ENCODE measurements at places on chromosomes 12 and 14.

DNA sequence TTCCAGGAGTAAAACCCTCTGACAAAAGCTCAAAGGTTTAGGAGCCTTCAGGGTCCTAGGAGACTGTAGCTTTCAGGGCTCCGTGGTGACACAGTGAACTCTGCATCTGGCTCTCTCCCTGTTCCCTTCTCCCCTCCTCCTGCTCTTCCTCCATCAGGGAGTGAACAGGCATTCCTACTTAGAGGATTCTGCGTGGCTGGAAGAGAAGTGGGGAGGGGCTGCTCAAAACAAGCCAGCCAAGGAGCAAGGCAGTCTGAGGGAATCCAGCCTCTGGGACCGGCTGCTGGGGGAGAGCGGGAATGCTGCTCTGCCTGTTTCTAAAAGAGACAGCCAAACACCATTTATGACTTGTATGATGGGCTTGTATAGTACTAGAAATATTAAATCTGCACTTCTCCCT lies 49.5 kb downstream of the RBMS2 start:
- DNase-seq: no peak

- DNase-seq: no peak
Measured at GRCh38 chr12:120725151-120725658, 421 bp upstream of the ACADS start.

- DNase-seq: no peak
Measured at GRCh38 chr12:114504311-114504710, 98.4 kb upstream of the TBX5 start.

- DNase-seq: no peak
Measured at GRCh38 chr14:58944343-58944967, 244.0 kb upstream of the DAAM1 start.

DNA sequence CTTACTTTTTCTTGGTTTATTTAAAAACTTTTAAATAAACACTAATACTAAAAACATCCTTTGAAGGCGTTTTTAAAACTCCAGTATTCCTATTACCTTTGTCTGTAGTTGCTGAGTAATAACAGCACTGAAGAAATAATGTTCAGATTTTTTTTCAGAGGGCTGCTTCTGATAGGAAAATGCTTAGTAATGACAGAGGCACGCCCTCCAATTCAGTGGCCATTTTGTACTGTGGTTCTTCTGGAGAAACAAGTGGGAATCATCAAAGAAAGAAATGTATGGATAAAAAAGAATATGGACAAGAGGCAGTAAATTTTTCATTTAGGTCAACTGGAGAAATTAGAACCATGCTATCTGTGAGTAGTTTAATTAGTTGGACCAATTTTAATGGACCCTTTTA lies 13.6 kb downstream of the VEZT start:
- DNase-seq: no peak

DNA sequence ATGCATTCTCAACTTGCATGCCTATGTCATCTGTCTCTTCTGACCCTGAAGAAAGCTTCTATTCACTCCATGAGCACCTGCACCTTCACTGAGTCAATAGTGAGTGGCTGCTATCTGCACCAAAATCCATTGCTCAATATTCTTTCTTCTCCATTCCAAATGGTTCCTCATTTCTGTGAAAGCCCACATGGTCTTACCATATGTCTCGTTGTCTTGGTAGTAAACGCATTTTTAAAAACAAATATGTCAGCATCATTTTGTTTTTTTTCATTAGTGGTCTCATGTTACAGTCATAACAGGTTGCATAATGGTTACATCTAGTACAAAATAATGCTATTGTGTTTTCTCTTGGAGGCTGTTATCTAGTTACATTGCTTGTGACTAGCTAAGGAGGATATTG lies 106.9 kb upstream of the CPM start:
- no peak for DNase-seq

DNA sequence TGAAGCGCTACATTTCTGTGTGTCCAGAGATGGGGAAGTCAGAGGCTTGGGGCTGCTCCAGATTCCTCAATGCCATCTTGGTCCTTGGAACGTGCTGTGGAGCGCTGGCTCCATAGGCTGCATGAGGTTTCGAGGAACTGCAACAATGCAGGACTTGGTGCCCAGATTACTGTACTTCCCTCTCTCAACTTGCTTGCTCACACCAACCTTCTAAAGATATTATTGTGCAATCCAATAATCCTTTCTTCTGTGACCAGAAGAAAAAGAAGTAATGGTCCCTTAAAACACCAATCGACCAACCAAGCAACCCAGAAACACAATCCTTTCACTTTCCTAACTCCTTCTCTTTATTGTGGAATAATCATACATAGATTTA lies 3.7 kb downstream of the PRICKLE1 start:
- DNase-seq: no peak

DNA sequence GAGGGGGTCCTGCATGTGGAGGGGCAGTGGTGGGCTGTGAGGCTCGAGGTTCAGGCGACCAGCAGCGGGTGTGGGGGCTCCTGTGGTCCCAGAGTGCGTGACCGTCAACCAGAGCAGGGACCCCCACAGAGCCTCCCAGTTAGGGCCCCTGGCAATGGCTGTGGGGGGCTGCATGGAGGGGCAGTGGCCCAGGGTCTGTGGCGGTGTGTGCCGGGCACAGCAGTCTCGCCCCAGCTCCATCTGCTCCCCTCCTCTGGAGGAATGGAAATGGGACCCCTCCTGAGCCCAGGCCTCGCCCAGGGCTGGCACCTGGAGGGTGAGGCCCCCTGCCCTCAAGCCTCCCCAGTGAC lies 210.8 kb upstream of the C14orf180 start:
- no peak for DNase-seq
